ENCODE measurements at places on chromosomes 16 and 17.

DNA sequence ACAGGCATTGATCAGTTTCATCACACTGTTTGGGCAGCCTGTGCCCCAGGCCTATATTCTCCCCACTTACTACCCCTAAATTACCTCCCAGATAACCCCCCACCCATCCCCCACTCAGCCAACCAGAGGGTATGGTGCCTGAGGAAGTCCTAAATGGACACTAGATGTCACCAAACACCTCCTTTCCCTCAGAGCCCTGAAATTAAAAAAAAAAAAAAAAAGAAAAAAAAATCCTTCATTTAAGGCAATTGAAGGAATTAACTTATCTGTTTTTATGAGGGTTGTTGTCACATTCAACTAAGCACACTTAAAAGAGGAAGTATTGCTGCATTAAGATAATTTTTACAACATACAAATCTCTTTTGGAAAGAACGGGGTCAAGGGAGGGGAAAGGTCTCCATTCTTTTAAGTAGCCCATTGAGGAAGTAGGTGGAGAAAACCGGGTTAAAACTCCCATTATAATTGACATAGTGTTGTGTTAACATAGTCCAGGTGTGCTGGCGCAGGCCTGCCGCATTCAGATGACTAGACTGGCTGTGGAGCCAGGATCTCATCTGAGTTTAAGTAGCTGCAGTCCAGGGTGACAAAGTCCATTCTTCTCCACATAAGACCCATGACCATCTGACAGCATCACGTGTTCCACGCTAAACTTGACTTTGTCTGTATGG, 46.3 kb downstream of the SNX11 start:
- DNase-seq: peak; percentile 68

DNA sequence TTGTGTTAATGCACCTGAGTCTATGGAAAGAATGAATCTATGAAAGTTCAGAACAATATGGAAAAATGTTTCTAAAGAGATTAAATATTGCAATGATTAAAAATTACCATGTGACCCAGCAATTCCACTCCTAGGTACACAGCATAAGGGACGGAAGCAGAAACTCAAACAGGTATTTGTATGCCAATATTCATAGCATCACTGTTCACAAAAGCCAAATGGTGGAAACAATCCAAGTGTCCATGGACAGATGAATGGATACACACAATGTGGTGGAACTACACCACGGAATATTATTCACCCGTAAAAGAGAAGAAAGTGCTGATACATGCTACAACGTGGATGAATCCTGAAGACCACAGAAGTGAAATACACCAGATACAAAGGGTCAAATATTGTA, 37.7 kb downstream of the VPS53 start:
- DNase-seq: no peak

DNA sequence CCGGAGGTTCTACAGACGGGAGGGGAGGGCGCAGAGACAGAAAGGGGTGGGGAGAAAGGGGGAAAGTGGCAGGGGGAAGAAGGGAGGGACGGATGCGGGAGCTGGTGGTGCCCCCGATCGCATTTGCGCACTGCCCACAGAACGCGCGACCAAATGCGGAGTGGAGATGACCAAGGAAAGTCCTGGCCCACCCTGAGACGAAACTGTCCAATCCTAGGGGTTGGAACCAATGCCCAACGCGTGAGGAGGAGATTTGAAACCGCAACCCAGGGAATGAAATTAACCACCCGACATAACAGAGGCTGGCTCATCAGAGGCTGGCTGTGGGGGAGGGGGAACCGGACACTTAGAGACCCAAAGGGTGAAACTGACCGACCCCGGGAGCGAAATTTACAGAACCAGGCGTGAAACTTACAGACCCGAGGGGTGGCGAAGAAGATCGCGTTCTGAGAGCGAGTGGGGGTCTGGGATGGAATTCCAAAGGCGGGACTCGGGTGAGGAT, 1.4 kb downstream of the HES7 start:
- DNase-seq: peak; percentile 24

DNA sequence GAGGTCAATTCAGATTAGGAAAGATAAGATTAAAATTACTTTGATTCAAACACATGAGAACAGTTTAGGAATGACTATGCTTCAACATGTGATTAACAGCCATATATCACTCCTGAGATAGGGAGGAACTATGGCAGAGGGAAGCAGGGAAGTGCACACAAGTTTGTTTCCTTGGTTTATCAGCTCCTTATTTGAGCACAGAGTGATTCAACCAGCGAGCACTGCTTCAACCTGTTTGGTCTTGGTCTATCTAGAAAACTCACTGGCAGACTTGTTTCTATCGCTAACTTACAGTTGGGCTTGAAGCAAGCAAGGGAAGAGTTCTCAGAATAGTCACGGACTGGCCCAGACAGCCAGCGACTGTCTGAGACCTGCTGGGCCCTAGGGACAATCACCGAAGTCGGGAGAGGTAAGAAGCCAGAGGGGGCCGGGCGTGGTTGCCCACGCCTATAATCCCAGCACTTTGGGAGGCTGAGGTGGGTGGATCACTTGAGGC, 23.5 kb downstream of the TUBG1 start:
- DNase-seq: no peak

- DNase-seq: no peak
Observed at GRCh38 chr17:58308173-58308984, 20.2 kb downstream of the TSPOAP1 start.

DNA sequence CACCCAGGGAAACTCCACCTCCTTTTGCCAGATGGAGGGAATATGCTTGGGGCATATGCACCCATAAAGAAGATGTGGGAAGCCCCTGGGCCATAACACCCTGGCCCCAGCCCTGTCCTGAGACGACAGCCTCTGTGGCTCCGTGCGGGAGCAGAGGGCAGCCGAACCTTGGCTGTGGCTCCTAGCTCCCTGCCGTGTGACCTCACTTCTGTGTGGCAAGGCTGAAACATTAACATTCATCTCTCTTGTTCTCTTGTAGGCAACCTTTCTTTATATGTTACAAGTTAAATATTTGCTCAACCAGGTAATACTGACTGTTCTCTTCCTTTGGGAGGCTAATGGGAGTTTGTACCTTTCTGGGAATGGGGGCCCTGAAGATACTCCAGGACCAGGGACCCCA, 17.5 kb downstream of the SLC47A1 start:
- no peak for DNase-seq

GRCh38 chr16:81573533-81574020, 129.0 kb downstream of the CMIP start:
- DNase-seq: no peak

GRCh38 chr17:6528557-6528956, 27.8 kb downstream of the PITPNM3 start:
- no peak for DNase-seq

- DNase-seq: no peak
Observed at GRCh38 chr16:66434619-66435430, 7.7 kb downstream of the BEAN1 start.

DNA sequence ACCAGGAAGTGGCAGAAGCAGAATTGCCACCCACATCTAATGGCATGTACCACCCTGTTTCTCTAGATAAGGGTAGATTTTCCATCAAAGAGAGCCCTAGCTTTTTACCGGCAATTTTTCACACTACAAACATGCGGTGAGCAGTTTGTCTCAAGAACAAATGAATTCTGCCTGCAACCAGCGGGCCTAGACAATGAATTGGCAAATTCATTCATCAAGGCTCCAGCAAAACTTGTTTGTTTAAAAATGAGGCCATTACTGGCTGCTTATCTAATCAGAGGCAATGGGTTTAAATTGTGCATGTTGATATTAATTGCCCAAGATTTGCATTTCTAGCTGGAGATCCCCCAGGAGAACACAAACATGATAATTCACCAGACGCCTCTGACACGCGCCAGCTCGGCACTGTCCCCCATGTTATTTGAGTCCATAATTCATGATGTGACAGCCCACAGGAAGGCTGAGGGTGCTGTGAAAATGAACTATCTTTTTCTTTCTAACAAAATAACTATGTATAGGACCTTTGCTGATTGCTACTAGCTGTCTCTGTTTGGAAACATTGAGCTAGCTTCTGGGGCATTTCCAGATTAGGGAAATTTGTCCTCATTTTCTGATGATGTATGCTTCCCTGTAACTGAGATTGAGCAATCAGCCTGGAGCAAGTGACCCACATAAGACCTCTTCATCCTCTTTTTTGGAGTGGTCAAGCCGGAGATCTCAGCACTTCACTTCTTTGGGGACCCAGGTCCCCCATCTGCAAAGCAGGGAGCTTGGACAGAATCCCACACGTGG, 80.8 kb downstream of the CNGB1 start:
- no peak for DNase-seq

- DNase-seq: no peak
Observed at GRCh38 chr17:78892062-78892456, 10.9 kb downstream of the CEP295NL start.

- DNase-seq: no peak
Observed at GRCh38 chr16:73817526-73818324, 478.9 kb upstream of the PSMD7 start.

DNA sequence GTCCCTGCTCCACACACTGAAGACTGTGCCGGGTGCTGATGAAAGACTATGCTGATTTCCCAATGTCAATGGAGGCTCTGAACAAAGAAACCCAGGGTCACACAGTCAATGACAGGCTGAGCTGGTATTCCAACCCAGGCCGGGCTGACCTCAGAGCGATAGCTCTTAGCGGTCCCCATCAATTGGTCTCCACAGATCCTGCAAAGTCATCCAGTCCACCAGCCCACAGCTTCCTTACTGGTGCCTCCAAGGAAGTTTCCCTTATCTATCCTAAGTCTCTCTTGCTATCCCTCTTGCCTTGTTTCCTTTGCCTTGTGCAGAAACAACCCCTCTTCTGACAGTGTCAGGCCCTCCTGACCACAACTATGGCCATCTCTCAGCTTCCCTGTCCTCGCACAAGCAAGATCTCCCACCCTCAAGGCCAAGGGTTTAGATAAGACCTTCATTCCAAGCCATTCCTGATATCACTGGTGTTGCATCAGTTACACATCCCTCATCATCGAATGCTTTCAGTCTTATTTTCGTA, 52.7 kb upstream of the KSR1 start:
- no peak for DNase-seq

- DNase-seq: no peak
Observed at GRCh38 chr16:15855704-15856003, 1.2 kb downstream of the MYH11 start.

DNA sequence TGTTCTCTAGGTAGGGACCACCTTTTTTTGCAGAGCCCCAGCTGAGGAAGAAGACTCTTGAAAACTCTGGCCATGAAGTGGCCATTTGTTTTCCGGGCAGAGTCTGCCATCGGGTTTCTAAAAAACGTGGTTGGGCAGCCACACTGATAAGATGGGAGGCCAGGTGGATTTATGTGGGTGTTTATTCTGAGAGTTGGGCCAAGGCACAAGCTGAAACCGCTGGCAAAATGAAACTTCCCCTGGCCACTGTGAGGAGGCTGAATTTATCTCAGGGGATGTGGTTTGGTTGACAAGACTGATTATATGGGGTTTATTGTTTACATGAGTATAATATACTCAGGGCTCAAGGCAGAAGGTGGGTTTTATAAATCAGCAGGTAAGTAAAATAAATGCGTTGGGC, 421.8 kb downstream of the UTP18 start:
- DNase-seq: no peak

- no peak for DNase-seq
Observed at GRCh38 chr17:4605826-4606225, 21.5 kb downstream of the SMTNL2 start.

DNA sequence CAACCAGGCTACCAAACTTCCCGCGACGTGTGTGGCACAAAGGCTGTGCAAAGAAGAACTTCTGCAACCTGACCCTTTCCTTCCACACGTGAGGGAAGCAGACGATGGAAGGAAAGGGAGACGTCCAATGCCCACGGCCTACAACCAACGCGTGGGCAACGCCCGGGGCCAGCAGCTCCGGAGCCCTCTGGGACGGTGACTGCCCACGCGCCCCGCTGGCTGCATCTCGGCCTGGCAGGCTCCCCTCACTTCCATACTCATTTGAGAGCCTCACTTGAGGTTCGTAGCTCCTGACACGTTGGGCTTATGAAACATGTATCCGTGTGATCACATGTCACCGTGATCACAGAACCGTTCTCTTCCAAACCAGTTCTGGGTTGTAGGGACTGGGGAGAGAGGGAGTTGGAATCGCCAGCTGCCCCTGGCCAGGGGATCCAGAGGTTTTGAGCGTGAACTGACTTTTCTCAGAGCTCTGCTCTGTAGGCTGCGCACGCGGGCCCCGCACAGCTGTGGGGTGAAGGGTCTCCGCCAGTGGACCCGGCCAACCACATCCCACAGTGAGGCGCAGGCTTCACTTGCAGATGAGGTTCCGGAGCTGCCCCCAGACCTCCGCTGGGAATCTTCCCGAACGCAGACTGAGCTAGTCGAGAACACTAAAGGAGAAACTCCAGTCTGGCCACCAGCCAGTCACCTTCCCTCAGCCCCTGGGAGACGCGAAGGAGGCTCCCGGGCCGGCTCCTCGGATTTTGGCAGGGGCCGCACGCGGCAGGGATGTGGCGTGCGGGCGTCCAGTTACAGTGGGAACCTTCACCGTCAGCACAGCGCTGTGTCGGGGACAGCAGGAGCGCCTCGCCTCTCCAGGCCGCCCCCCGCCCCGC, 1.0 kb downstream of the LMF1 start:
- DNase-seq: peak; percentile 56
